ENCODE measurements at places on chromosomes 16 and 17.

GRCh38 chr17:78992542-78993212 lies 13.0 kb upstream of the LGALS3BP start:
- DNase-seq: no peak

DNA sequence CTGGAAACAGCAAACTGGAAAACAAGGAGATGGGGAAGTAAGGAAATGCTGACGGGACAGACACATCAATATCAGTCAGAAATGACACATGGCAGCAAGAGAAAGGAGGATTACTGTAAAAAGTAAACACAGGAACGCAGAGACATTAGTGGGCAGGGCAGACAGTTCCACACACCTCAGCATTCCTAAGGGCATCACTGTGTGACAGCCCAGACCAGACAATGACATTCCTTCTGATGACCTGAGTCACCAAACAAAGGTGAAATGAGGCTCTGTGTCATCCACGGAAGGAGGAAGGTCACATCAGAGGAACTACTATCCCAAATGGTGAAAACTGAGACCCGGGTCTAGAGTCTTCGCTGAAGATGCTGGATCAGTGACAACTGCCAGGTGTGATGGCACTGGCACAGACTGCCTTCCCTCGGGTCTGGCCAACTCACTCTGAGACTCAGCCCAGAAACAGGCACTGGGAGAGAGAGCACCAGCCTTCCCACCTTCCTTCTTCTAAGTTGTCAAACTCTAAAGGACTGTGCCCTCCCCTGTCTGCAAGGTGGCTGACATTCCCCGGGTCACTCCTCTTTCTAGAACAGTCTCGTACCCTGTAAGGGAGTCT lies 36.7 kb downstream of the TK2 start:
- DNase-seq: no peak

DNA sequence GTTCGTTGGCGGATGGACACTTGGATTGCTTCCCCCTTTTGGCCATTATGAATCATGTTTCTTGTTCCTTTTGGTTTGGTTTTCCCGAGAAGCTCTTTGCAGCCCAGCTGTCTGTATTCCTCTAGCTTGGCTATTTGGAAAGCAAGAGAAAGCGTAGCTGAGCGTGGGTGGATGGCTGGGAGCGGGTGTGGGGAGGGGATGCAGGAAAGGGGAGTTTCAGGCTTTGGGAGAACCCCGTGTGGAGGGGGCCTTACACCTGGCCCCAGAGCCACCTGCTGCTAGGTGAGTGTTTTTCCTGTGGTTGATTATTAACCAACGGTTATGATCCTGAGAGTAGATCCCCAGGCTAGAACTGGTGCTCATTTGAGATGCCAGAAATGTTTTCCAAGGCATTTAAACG lies 103.7 kb downstream of the RAP1GAP2 start:
- DNase-seq: no peak

DNA sequence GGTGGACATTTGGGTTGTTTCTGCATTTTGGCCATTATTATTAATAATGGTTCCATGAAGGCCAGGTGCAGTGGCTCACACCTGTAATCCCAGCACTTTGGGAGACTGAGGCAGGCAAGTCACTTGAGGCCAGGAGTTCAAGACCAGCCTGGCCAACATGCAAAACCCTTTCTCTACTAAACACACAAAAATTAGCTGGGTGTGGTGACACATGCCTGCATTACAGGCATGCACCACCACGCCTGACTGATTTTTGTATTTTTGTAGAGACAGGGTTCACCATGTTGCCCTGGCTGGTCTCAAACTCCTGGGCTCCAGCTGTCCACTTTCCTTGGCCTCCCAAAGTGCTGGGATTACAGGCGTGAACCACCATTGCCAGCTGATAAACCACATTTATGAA lies 58.5 kb downstream of the TNFRSF13B start:
- no peak for DNase-seq

GRCh38 chr16:22763437-22764080 lies 50.4 kb upstream of the HS3ST2 start:
- no peak for DNase-seq

- no peak for DNase-seq
These were observed 41.7 kb downstream of the ANKFY1 start for GRCh38 chr17:4221899-4222659.

- DNase-seq: no peak
These were observed at the start of gene WNT9B for GRCh38 chr17:46851029-46851741. Gene WNT9B (plus strand): TSS chr17:46851583. CDS start chr17:46851639, 56 bp downstream.

GRCh38 chr17:77686903-77687302 lies 271.6 kb upstream of the TNRC6C start:
- DNase-seq: no peak

GRCh38 chr17:151886-152859 lies 14.8 kb downstream of the SCGB1C2 start:
- peak; percentile 8 for DNase-seq

DNA sequence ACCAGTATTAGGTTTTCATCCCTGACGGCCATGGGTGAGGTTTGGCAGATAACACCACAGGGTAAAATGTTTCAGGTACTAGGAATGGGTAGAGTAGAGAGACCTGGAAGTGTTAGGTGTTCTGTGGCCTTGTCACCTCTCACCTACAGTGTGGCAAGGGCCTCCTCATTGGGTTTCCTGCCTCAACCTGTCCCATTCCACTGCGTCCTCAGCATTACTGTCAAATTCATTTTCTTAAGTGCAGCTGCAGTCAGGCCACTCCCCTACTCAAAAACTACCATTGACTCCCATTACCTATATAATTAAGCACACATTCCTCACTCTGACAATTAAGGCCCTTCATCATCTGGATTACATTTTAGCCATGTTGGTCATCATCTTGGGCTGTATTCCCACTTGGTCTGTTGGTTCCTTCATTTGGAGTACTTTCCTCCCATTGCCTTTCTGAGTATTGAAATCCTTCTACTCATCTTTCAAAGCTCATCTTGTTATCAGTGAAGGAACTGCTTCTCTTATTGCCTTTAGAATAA lies 64.5 kb downstream of the NUP88 start:
- no peak for DNase-seq

GRCh38 chr16:88948781-88949490 lies 28.1 kb downstream of the CBFA2T3 start:
- DNase-seq: no peak

DNA sequence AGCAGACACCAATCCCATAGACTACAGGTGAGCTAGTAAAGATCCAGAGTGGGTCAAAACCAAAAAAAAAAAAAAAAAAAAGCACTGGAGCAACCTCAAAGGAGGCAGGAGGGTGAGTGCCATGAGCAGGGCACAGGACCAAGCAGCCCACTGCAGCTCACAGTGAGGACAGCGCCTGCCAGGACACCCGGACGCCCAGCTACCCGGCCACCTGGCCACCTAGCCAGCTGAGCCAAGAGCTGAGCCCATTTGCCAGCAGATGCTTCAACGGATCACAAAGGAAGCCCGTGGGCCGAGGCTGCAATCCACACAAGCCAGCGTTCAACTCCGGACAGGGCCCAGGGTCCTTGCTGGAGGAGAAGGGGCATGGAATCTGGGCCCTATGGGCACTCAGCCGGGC lies 15.1 kb downstream of the AXIN1 start:
- no peak for DNase-seq

- DNase-seq: no peak
These were observed 11.2 kb downstream of the CA4 start for GRCh38 chr17:60160829-60161501.

DNA sequence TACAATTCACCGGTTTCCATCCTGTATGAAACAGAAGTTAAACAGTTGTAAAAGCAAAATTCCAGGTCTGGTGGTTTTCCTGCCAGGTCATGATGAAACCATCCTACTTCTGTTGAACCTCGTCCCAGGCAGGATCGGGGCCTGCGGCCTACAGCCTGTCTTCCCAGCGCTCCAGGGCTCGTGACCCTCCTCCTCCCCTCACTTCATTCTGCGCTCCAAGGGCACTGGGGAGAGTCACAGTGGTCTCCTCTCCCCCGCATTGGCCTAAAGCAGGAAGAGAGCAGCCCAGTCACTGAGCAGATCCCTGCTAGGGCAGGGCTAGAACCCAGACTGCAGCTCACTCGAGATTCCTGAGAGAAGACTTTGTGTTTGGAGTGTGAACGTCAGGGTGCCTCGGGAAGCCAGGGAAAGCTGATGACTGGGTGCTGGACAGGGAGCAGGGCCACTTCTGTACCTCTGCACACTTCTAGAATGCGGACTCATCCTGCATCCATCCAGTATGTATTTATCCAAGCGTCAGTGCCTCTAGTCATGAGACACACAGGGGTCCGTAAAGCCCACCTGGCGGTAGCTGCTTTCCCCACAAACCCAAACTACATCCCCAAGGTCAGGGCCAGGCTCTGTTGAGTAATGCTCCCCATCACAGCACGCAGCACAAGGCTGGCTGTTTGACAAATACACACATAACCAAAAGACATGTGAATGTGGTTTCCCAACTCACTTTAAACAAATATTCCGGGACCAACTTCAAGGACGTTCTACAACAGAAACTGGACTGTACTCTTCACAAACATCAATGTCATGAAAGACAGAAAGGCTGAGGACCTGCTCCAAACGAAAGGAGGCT lies 1.7 kb upstream of the ITGAE start:
- peak; percentile 65 for DNase-seq

- no peak for DNase-seq
These were observed 19.5 kb downstream of the ZNF652 start for GRCh38 chr17:49342575-49342936.

DNA sequence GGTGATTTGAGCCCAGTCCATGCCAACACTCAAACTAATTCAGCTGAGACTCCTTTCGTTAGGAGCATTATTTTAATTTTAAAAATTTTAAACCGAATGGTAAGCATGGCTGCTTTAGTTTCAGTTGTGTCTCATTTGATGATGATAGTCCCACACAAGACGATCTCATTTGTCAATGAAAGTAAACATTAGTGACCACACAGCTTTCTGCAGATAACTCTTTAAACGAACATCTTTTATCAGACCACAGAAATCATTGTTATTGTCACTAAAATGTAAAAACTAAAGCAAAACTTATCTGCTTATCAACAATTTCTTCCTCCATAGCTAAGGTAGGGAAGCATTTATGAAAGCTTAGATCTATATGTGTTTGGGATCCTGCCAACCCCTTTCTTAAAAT lies 382.2 kb downstream of the ZFHX3 start:
- DNase-seq: no peak

- DNase-seq: no peak
These were observed 211.4 kb upstream of the ERCC4 start for GRCh38 chr16:13708347-13709120.

DNA sequence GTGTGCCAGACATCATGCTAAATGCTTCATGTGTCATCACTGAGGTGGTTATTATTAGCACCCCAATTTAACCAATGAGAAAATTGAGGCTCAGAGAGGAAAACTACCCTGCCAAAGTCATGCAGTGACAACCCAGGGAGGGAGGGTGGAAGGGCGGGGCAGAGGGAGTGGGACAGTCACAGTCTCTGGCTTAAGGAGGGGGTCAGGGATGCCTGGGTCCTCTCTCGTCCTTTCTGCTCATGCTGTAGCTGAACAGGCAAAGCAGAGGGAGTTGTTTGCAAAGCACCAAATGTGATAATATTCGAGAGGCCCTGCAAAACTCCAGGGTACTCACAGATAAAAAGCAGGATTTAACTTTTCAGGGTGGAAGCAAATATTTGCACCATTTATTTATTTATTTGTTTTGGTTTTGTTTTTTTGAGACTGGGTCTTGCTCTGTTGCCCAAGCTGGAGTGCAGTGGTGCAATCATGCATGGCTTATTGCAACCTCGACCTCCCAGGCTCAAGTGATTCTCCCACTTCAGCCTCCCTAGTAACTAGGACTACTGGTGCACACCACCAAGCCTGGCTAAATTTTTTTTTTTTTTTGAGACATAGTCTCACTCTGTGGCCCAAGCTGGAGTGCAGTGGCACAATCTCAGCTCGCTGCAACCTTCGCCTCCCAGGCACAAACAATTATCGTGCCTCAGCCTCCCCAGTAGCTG lies 47.9 kb upstream of the NKD1 start:
- DNase-seq: no peak

DNA sequence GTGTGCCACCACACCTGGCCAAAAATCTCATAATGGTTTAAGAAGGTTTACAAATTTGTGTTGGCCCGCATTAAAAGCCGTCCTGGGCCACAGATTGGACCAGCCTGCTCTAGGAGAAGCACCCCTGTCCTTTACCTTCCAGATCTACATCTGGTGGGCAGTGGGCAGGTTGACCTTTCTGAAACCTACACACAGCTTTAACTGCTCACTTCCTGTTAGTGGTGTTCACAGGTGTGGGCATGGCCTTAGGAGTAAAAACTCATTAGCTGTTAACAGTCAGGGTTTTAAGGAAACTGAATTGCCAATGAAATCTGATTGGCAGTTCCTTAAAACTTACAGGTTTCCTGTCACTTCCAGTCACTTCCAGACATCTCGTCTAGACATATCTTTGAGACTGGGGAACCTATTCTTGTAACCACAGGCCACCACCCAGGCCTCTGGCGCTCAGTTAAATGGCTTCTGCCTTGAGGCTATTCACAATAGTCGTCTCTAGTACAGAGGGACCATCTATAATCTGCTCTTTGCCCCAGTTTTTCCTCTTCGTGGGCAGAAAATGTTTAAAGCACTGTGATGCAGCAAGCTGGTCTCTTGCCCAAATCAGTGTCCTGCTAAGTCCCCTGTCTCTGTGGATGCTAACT lies 29.3 kb downstream of the GNGT2 start:
- DNase-seq: no peak

GRCh38 chr17:79840989-79841286 lies 1.7 kb upstream of the CBX4 start:
- no peak for DNase-seq

DNA sequence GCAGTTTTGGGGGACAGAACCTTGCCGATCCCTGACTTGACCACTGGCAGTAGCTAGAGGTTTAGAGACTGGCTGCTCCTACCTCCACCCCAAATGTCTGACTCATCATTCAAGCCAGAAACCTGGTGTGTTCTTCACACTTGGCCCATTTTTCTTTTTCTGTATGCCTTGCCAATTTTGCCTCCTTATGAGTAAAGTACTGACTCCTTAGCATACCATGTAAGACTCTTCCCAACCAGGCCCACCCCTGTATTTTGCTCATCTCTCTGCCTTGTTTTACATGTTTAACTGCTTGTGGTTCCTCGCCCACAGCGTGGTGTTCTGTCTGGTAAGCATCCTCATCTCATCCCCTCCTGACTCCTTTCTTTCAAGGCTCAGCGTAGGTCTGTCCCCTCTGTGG lies 37.9 kb downstream of the NUP88 start:
- no peak for DNase-seq

All from non-pigmented ciliary epithelial cell (primary cell).